Activated CD4-positive, alpha-beta T cell treated with anti-CD3 and anti-CD28 coated beads, Interleukin-2, amount 50 U/mL, for 24 hours (primary cell): ENCODE measurements at places on chromosomes 3 and 15.
A peak's percentile ranks its signal among the peaks of the same experiment; 100 is the strongest.

- DNase-seq = no peak
Measured at GRCh38 chr15:67838789-67839332, 984 bp downstream of the RNU6-1 start.

DNA sequence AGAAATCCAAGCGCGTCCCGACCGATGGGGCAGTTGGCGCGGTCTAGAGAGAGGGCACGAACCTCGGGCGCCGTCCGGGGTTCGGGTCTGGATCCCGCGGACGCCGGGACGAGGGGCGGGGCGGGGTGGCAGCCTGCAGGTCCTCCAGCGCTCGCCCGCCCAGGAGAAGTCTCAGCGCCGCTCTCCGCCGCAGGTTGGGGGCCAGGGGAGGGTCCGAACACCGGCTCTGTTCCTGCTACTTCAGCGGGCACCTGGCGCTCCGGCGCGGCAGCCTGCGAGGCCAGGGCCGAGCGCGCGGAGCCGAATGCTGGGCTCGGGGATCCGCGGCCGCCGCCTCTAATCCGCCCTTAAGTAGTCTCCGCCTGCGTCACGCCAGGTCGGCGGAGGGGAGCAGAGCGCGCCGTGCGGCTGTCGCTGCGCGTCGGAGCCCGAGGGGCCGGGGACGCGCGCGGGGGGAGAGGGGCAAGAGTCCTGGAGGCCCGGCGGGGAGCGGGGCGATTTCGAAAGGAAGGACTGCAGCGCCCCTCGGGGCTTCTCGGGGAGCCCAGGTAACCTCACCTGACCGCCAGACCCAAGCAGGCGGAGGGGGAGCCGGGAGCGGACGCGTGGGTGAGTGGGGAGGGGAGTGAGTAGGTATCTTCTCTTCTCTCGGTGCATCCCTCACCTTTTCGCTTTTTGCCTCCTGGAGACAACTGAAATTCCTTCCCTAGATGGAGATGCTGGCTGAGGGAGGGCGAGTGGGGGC lies at the start of gene GJD2:
Gene GJD2, minus strand, starts transcription at position 325 of the 745 bp plus-strand sequence. CDS start 510 bp downstream, outside the sequence.
- no peak for DNase-seq

DNA sequence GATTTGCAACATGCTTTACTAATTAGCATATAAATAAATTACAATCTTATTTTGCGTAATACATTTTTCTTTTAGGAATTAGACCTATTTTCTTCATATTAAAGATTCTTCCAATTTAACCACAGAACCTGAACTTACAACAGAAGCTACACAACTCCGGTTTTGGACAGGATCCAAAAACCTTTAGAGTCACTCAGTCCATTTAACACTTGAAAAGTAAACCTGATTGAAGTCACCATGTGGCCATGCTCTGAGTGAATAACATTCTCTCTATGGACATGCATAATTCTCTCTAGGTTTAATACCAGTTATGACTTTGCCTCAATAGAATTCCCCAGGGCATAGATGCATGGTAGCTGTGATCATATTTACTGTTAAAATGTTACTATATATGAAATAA lies 751.0 kb downstream of the VGLL3 start:
- no peak for DNase-seq

- no peak for DNase-seq
Measured at GRCh38 chr3:97421565-97421964, 343.0 kb upstream of the ARL6 start.

- DNase-seq = no peak
Measured at GRCh38 chr3:45154641-45155147, 8.5 kb upstream of the CDCP1 start.

DNA sequence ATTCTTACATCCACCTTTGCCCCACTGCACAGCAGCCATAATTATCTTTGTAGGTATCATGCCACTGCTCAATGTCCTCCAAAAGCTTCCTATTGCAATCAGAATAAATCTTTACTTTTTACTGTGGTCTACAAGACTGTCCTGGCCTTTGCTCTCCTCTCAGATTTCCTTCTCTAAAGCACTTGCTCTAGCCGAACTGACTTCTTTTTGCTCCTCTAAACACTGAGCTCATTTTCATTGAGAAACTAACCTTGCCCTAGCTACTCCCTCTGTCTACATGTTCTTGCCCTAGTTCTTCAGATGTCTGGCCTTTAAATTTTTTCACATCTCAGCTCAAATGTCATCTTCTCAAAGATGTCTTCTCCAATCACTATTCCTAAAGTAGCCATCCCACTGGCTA lies 342.8 kb downstream of the TBC1D5 start:
- no peak for DNase-seq

GRCh38 chr15:44738340-44738984 lies 2.1 kb downstream of the TRIM69 start:
- DNase-seq = no peak

DNA sequence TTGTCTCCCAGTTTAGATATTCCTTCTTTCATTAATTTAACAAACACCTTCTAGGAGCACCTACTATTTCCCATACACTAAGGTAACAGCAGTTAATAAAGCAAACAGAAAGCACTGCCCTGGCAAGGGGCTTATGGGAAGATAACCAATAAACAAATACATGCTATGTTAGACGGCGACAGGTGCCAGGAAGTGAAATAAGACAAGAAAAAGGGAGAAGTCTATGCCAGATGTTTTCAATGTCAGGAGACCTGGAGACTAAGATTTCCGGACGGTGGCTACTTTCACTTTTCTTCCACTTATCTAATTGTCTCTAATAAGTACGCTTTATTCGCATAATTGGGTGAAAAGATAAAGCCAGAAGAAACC lies 32.5 kb upstream of the ZNF445 start:
- no peak for DNase-seq

- peak; percentile 63 for DNase-seq
Measured at GRCh38 chr15:68553994-68554720, 24.6 kb upstream of the CORO2B start.
